Upper lobe of left lung (tissue), 6 donors: ENCODE measurements at places on chromosomes 5 and 9. TPM values are rescaled to one million over a fixed set of nuclear protein-coding genes. Genes with fewer than 3 reads are reported as not detected.
A peak's percentile ranks its signal among the peaks of the same experiment; 100 is the strongest.

DNA sequence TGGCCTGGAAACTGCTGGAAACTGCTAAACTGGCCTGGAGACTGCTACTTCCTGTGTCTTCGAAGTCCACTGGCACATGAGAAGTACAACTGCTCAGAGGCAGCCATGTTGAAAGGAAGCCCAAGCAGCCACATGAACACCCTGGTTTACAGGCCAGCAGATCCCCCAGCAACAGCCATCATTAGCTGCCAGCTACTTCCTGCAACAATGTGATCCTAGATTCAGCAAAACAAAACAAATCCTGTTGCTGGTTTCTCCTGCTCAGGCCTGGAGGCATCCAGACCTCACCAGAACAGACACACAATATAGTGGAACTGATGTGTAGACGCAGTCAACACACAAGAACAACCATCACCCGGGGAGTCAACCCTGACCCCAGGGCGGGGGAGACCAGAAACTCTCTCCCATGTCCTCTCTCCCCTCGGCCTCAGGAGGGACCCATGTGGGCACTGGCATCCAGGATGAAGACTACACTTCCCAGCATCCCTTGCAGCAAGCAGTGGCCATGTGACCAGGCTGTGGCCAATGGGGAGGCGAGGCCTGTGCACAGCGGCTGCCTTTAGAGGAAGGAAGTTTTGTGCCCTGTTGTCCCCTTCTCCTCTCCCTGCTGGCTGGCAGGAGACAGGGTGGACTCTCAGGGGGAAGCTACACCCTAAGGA is 9.2 kb upstream of the LCN15 start:
- DNase-seq = no peak

- DNase-seq = no peak
These were observed 3.3 kb upstream of the FOXB2 start for GRCh38 chr9:77016121-77016525.

Gene BARHL1
- not detected for total RNA-seq

DNA sequence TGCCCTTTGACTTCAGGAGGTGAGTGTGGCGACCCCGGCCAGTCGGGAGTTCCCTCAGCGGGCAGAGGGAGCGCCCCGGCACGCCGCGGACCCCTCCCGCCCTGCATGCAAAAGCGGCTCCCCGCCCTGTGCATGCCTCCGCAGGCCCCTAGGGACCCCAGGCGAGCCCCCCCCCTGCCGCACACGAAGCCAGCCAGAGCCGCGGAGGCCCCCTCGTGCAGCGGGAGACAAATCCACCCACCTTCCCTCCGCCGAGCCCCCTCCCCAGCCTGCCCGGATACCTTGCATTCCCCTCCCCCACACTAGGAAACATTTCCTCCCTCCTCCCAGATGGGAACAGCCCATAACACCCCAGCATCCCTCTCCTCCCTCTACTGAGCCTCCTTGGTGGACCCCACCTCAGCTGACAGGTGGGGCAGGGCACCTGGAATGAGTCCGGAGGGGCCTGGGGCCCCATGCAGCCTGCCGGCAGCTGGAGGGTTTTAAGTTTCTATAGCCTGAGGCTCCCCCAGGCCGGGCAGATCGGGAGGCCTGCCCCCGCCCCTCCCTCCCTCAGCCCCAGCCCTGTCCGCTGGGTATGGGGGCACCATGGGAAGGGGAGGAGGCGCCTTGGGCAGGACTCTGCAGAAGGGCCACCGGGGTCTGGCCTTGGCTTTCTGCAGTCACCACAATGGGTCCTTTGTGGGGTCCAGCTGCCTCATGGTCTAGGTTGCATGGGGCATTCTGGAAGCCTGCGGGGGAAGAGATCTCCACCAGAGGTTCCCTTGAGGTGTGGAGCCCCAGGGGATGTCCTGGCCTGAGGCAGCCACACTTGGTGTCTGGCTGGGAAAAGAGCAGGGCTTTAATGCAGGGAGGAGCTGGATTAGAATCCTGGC is 601 bp downstream of the ERGIC1 start:
- peak; percentile 38 for DNase-seq

Gene KIF24
- 3.2 TPM for total RNA-seq

DNA sequence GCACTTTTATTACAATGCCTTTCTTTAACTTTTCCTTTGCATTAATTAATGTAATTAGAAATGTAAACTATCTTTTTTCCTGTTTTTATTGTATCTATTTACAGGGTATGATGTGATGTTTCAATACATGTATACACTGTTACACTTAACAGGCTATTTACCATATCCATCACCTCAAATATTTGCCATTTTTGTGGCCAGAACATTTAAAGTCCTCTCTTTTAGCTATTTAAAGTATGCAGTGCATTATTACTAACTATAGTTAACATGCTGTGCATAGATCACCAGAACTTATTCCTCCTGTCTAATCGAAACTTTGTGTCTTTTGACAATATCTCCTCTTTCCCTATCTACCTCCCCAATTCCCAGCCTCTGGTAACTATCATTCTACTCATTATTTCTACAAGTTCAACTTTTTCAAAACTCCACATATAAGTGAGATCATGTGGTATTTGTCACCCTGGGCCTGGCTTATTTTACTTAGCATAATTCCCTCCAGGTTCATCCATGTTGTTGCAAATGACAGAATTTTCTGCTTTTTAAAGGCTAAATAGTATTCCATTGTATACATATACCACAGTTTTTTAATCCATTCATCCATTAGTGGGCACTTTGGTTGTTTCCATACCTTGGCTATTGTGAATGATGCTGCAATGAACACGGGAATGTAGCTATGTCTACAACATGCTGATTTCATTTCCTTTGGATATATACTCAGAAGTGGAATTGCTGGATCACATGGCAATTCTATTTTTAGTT is 32.8 kb downstream of the OR2K2 start:
- DNase-seq = no peak

Gene QRFP
- not detected for total RNA-seq

- no peak for DNase-seq
These were observed 104.3 kb downstream of the PIK3R1 start for GRCh38 chr5:68319706-68320412.

GRCh38 chr9:134058716-134059115 is 9.1 kb downstream of the BRD3 start:
- peak; percentile 67 for DNase-seq

DNA sequence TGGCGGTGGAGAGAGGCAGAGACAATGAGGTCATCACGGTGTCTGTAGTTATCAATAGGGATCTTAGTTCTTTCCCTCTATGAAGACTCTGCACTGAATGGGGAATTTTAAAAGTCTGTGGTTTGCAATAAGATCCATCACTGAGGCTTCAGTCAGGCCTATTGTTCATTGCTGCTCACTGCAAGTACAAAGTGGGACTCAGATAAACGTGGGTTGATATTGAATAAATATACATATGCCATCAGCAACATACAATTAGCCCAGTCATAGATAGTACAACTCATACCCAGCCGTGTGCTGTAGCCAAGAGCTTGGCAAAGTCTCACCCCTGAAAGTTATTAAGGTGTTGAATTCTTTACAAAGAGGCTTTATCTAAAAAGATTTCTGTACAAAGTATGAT is 88.4 kb downstream of the ENC1 start:
- no peak for DNase-seq

DNA sequence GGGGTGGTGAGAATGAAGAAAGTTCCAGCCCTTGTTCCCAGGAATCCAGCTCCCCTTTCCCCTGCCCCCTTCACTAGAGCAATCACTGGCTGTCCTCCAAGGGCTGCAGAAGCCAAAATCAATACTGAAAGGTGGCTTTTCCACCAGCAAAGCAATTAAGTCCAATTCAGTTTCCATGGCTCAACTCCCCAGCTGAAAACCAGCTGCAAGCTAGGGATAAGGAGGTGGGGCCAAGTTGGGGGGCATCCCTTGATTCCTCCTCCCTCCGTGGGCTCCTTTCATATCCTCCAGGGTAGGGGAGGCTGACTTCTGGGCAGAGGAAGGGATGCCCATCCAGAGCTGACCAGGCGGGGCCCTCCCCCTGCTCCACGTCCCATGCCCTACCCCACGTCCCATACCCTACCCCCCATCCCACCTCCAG is 22.7 kb downstream of the CAMK2A start:
- DNase-seq = no peak

DNA sequence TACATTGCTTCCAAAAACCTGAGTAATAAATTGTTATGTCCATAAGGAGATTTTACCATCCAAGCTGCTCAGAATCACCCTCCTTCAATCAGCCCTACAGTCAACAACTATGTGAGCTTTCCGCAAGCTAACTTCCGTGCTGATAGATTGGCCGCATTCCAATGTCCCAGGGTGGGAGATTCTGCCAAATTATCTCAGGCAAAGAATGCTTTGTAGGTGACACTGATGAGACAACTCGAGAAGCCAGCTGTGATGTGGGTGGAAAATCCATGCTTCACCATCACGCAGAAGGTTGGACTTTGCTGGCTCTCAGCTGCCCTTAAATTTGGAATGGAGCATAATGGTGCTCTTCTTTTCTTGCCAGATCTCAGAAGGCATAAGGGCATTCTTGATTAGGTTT is 44.9 kb upstream of the HCN1 start:
- DNase-seq = no peak

Gene CCL21
- total RNA-seq = 28.1 TPM

DNA sequence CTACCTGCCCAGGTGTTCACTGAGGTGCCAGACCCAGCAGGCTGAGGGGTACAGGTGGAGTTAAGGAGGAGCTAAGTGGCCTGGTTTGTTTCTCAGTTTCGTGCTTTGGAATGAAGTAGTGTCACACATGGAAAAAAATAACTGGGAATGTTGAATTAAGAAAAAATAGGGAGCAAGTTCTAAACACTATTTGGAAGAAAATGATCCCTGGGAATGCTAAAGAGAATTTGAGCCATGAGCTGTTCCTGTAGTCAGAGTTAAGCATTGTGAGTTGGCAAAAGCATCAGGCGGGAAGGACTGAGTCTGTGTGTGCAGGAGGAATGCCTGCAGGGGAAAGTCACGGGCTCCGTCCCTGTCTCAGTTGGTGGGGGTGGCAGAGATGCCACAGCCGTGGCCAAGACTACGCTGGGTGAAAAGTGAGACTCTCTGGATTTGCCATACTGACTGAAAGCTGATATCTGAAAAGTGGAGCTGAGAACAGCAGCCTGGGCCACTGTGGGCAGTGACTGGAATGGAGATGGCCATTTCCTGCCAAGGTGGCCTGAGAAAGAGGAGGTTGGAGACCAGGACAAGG is 37.0 kb downstream of the SYK start:
- DNase-seq = peak; percentile 14

GRCh38 chr5:140557965-140558364 is 692 bp upstream of the SRA1 start:
- DNase-seq = no peak

- no peak for DNase-seq
These were observed 2.5 kb downstream of the TNPO1 start for GRCh38 chr5:72818866-72819534.

- DNase-seq = no peak
These were observed 40.2 kb upstream of the PRDM12 start for GRCh38 chr9:130624154-130624553.

- DNase-seq = peak; percentile 49
These were observed 63.7 kb upstream of the ANGPTL2 start for GRCh38 chr9:127185931-127186781.

Gene LRRC70
- 3.8 TPM for total RNA-seq

GRCh38 chr9:89305868-89306267 is 5.1 kb upstream of the CKS2 start:
- DNase-seq = no peak

DNA sequence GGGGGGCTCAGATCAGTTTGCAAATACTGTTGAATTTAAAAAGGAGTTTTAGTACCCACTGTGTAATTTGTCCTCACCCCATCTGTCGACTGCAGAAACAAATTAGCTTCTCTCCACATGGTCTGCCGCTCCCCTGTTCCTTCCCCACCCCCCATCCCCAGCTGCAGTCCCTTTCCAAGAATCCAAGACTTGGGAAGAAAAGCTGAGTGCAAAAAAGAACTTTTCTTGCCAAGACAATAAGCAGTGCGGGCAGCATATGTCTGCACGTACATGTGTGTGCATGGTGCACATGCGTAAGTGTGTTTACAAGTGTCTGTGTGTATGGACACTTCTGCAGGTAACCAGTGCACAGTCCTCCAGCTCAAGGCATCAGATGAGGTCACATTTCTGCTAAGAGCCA is 125.7 kb upstream of the SMIM23 start:
- no peak for DNase-seq

Gene IFNB1
- not detected for total RNA-seq

Gene ACTBL2
- total RNA-seq = not detected
